ENCODE measurements at places on chromosomes 3 and 15. TPM values are rescaled to one million over a fixed set of nuclear protein-coding genes. Genes with fewer than 3 reads are reported as not detected.

The BFSP2 gene
- total RNA-seq = not detected

The FEM1B gene
- total RNA-seq = 98.5 TPM

The GALNT15 gene
- 130 TPM for total RNA-seq

The CLASP2 gene
- total RNA-seq = 75.3 TPM

The GPR62 gene
- total RNA-seq = not detected

The LPCAT4 gene
- 35.4 TPM for total RNA-seq

The CHRD gene
- total RNA-seq = 32.6 TPM

The SV2B gene
- 3.4 TPM for total RNA-seq

The KY gene
- total RNA-seq = 3.2 TPM

The ARGFX gene
- total RNA-seq = not detected

The ZMAT3 gene
- total RNA-seq = 27.9 TPM

The RAB6B gene
- total RNA-seq = 8.9 TPM

The RETNLB gene
- not detected for total RNA-seq

GRCh38 chr3:144968750-144969350 is 997.2 kb downstream of the DIPK2A start:
- no peak for DNase-seq

DNA sequence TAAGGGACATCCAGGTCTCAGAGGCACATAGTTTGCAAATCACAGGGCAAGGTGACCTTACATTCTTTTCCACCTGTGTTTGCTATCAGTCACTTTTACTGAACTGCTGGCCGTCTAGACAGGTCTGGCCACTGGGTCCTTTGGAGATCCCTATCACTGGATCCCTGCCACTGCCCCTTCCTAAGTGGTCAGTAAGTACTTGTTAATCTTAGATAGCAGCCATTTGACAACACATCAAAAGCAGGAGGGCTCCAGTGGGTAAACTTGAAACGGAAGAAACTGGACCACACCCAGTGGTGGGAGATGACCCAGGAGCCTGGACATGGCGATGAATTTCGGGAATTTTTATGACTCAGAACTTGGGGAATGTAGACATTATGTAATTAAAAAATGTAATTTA is 28.9 kb upstream of the RASGRP1 start:
- DNase-seq = no peak

GRCh38 chr15:75148280-75148679 is 53.4 kb upstream of the C15orf39 start:
- no peak for DNase-seq

DNA sequence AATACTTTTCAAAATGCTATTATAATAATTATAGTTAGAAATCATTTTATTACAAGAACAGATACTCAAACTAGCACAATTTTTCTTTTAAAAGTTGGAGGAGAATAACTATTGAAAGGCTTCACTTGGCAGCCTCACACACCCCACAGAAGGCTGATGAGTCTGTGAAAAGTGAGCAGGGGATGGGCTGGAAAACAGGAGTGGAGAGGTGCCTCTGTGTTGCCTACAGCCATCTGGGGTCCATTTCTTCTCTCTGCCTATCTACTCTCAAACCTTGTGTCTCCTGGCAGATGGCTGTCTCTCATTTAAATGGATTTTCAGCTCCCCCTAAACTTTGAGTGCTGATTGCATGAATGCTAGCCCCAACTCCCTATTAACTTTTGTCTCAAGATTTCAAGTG is 230.8 kb downstream of the CLSTN2 start:
- no peak for DNase-seq

DNA sequence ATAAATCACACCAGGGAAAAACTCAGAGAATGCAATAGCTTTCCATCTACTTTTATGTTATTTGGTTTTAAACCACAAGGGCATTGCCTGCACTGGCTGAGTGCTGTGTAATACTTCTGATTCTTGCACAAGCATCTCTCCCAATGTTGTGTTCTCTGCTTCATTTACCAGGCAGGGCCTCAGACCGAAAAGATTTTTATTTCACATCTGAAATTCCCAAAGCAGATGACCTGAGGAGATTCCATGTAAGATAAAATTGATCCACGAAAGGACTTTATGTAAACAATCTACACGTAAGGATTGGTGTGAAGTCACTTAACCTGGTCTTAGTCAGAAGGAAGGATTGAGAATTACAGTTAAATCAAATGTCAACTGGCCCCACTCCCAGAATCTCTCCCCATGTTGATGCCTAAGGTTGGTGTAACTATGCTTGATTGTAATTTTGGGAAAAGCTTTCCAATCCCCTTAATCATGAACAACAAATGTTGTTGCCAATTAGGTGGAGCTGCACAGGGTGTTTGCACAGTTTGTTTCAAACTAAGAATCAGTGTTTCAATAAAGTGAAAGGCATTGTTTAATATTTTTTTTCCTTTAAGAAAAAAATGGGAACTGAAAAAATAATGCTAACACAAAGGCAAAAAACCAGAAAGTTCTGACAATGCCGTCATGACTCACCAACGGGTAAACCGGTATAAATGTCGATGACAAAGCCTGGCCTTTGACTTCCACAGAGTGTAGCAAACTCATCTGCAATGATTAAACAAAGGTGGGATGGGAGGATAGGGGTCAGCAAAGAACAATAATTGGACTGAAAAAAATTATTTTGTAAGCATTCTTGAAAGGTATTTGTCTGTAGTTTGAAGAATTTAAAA is 128.6 kb downstream of the DUT start:
- DNase-seq = no peak

- peak; percentile 89 for DNase-seq
These were observed 12.0 kb downstream of the MESD start for GRCh38 chr15:80977627-80978036.

DNA sequence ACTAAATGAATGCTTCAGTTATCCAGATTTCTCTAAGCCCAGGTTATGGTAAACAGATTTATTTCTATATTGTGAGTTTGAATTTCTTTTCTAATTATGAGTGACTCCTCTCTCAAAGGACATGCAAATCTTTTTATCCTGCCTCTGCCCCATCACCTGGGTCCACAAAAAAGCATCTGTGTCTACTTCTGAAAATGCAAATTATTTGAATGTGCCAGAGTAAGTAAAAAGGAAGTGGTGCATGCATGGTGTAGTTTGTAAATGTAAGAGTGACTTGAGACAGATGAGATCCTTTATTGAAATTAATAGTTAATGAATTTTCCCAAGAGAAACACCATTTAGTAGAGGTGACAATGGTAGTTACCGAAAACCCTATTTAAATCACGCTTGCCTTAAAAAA is 26.9 kb downstream of the MCTP2 start:
- no peak for DNase-seq

- DNase-seq = peak; percentile 73
These were observed 26.8 kb downstream of the KLHL25 start for GRCh38 chr15:85767785-85768529.

GRCh38 chr15:37891766-37892368 is 42.6 kb upstream of the TMCO5A start:
- no peak for DNase-seq

- no peak for DNase-seq
These were observed 3.8 kb upstream of the OR4F15 start for GRCh38 chr15:101808201-101808600.

DNA sequence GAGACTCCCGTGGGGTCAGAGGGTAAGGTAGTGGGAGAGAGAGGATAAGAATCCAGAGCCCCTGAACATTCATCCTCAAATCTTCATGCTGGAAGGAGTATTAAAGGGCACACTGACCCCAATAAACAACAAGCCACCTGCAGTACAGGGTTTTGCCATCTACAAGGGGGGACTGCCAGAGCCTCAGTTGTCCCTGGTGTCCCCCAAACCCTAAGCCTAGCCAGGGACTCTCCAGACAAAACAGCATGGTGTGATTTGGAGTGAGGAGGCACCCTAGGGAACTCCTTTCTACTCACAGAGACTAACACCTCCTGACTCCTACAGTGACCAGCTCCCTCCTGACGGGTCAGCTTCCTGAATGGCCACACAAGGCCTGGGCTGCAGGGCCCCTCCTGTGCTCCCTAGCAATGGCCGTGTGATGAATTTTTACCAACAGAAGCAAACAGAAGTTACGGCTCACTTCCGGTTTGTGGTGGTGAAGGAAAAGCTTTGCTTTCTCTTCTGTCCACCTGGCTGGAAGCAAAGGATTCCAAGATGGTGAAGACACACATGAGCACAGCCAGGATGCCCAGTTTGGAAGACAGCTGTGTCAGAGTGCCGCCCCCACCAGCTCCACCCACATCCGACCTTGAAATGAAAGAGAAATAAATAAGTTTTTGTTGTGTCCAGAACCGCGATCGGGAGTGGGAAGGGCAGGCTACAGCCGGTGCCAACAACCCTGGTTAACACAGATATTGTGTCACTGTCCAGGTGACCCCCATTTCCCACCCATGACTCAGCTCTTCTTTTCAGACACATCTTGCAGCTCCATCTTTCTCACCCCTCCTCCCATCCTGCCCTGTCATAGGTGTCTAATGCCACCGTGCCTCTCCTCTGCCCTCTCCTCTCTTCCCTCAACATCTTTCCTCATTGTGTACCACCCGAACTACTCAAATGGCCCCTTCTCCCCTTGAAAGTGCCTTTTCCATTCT is 69.6 kb upstream of the ATP13A3 start:
- peak; percentile 69 for DNase-seq

DNA sequence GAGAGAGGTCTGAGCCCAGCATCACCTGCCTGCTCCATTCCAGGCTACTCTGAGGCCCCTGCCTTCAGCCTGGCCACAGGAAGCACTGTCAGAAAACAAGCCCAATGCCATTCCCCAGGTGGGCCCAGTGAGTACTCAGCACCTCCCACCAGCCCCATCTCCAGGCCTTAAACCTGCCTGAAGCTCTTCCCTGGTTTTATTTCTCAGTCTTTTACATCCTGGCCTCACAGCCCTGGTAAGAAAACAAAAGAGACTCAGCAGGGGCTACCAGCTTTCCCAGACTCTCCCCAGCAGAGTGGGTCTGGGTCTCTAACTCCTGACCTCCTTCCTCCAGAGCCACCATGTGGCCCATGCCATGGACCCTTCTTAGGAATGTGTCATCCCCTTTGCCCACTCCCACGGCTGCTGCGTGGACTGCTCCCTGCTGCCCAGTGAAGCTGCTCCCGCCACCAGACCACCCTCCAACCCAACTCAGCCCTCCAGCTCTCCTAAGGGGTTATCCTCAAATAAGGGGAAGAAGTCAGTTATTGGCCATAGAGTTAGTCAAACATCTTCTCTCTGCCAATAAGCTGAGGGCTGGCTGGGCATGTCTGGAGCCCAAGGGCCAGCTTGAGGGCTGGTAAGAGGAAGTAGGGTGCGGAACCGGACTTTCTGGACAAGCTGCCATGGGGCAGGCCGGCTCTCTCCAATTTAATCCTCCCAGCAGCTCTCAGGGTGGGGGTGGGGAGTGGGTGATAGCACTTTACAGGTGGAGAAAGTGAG is 116.7 kb upstream of the LINGO1 start:
- DNase-seq = no peak

GRCh38 chr3:164890061-164890460 is 188.2 kb downstream of the SI start:
- DNase-seq = no peak

DNA sequence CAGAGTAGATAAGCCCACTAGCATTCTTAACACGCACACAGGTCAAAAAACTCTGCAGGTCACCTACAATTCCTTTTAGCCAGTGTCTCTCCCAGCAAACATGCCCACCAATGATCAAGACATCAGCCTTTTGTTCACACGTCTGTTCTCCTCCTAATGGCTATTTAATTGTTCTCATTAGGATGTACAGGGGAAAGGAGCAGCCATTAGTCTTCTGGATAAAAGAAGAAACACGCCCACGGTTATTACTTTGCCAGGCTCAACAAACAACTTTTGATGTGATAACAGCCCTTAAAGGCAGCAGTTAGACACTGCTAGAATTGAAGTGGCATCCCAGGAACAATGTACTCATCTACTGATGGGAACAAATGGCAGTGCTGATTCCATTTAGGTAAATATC is 108.8 kb downstream of the NTRK3 start:
- no peak for DNase-seq

GRCh38 chr3:54321520-54321919 is 199.2 kb downstream of the CACNA2D3 start:
- no peak for DNase-seq

Data from posterior vena cava (tissue), 2 donors.